AG04450 (cell line): ENCODE measurements at places on chromosomes 11 and 22.
A peak's percentile ranks its signal among the peaks of the same experiment; 100 is the strongest.

GRCh38 chr22:47056776-47057470, 294.5 kb downstream of the TBC1D22A start:
- DNase-seq = no peak

GRCh38 chr11:61923166-61924063, 6.0 kb upstream of the RAB3IL1 start:
- peak; percentile 34 for DNase-seq

- DNase-seq = no peak
These were observed 14.8 kb upstream of the FAM168A start for GRCh38 chr11:73612601-73613140.

DNA sequence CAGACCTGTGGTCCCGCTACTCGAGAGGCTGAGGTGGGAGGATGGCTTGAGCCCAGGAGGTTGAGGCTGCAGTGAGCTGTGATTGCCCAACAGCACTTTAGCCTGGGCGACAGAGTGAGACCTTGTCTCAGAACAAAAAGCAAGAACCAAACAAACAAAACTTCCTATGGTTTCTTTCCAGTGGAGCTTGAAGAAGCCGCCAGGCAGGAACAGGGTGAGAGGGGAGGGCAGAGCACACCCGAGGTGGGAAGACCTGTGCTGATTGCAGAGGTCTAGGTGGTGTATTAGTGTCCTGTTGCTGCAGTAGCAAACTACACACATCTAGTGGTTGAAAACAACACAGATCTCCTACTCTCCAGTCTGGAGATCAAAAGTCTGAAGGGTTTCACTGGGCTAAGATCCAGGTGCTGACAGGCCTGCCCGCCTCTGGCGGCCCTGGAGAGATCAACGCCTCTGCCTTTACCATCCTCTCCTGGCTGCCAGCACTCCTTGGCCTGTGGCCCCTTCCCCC, 10.5 kb downstream of the ARHGEF17 start:
- no peak for DNase-seq

- DNase-seq = no peak
These were observed 908 bp downstream of the PPME1 start for GRCh38 chr11:74171997-74172396.

- no peak for DNase-seq
These were observed 4.3 kb upstream of the PARVB start for GRCh38 chr22:44019846-44020245.

GRCh38 chr11:19301361-19301760, 60.6 kb upstream of the E2F8 start:
- DNase-seq = no peak

- no peak for DNase-seq
These were observed 214.7 kb upstream of the NARS2 start for GRCh38 chr11:78789375-78789774.

GRCh38 chr11:17073370-17074027, 4.0 kb downstream of the RPS13 start:
- DNase-seq = no peak

DNA sequence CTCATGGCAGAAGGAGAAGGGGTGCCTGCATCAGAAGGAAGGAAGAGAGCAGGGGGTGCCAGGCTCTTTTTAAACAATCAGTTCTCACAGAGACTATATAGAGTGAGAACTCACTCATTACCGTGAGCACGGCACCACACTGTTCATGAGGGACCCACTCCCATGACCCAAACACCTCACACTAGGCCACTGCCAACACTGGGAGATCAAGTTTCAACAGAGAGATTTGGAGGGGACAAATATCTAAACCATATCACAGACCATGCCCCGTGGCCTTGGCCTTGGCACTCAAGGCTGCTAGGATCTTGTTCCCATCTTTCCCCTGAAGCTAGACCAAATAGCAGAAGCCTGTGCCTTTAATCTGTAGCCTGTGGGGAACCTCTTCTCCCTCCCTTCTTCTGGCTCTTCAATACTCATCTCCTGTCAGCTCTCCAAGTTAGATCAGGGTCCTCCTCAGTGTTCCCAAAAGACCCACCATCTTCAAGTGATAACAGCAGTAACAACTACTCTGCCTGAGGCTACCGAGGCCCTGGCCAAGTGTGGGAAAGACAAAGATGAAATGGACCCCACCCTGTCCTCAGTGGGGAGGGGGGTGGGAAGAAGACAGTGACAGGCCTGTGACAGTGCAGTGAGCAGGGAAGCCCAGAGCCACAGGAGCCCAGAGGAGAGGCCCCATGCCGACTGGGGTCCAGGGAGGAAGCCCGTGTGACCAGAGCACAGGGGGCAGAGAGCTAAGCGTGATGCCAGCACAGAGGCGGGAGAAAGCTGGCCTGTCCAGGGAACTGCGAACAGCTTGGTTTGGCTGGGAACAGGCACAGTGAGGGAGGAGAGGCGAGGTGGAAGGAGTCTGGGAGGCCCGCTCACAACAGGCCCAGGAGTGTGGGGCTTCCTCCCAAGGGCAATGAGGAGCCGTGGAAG, 72.6 kb downstream of the MYO7A start:
- no peak for DNase-seq

GRCh38 chr22:50732681-50733080, 5.3 kb upstream of the ACR start:
- no peak for DNase-seq

DNA sequence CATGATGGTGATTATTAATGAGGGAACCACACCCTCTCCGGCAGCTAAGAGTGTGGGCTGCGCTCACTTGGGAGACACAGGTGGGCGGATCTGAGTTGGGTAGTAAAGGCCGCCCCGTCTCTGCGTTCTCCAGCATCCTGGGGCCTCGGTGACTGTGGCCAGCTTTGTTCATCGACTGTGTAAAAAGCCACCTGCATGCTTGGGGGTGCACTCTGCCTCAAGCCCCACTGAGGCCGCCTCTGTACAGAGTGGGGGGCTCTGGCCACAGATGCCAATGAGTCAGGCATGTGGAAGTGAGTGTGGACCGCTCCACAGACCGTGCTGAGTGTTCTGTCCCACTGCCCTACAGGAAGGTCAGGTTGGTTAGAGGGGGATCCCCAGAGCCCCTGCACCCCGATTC, 192.7 kb downstream of the SHANK2 start:
- DNase-seq = no peak

GRCh38 chr22:26115266-26115665, 54.0 kb upstream of the SEZ6L start:
- no peak for DNase-seq

DNA sequence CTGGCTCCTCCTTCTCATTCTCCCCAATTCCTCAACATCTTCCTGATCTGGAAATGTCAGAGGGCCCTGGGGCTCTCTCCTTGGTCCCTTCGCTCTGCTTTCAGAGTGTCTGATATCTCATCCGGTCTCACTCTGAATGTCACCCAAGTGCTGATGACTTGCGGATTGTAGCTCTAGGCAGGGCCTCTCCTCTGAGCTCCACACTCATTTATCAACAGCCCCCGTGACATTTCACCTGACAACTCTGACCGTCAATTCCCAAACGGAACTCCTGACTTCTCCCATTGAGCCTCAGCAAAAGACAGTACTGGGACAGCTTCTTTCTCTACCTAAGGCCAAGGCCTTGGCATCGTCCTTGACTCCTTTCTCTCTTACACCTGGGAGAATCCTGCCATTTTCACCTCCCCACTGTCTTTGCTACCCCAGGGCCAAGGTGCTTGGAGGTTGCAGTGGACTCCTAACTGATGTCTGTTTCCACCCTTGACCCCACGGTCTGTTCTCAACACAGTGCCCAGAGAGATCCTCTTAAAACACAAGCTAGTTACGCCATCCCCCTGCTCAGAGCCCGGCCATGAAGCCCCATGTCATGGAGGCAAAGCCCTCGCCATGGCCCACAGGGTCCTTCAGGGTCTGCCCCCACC, 57.5 kb upstream of the THY1 start:
- DNase-seq = no peak

GRCh38 chr22:20777420-20778177, 3.7 kb downstream of the SERPIND1 start:
- peak; percentile 81 for DNase-seq

DNA sequence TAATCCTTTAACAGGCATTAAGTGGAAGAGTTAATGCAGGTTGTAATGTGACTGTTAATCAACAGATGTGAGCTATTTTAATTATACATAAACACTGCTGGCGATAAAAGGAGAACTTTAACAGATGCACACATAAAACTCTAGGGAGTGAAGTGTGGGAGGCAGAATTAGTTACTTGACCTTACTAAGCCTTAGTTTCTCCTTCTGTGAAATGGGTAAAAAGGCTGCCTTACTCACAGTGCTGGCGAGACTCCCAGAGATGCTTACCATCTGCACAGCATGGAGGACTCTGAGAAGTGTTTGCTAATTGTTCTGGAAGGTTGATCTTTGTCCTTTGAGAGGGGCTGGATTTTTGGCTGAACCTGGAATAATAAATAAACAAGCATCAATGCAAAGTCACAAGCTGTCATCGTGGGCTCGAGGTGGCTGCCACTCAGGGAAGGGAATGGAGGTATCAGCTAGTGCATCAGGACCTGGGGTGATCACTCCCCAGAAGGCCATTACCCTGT, 58.6 kb upstream of the MPEG1 start:
- DNase-seq = no peak

- DNase-seq = no peak
These were observed 45.3 kb downstream of the MED15 start for GRCh38 chr22:20552443-20553401.

DNA sequence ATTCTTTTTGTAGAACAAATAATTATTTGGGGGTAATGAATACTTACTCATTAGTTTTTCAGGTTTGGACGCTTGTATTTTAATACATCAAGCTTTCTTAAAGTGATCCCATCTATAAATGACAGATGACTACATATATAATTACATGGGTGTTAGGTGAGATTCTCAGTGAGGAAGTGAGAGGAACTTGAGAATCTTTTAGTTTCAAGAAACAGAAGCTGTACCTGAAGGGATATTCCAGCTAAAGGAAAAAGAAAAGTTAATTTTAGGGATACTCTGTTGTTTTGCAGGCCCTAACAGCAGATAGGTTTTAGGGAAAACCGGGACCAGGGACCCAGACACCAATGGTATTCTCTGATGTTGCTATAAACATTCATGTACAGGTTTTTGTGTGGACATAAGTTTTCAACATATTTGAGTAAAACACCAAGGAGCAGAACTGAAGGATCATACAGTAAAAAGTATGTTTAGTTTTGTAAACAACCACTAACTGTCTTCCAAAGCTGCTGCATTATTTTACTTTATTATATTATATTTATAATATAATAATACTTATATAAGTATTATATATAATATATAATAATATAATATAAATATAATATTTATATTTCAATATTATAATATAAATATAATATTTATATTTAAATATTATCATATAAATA, 24.1 kb upstream of the PHOX2A start:
- no peak for DNase-seq
